HAP-1 (cell line): ENCODE measurements at places on chromosomes 12 and 14.

DNA sequence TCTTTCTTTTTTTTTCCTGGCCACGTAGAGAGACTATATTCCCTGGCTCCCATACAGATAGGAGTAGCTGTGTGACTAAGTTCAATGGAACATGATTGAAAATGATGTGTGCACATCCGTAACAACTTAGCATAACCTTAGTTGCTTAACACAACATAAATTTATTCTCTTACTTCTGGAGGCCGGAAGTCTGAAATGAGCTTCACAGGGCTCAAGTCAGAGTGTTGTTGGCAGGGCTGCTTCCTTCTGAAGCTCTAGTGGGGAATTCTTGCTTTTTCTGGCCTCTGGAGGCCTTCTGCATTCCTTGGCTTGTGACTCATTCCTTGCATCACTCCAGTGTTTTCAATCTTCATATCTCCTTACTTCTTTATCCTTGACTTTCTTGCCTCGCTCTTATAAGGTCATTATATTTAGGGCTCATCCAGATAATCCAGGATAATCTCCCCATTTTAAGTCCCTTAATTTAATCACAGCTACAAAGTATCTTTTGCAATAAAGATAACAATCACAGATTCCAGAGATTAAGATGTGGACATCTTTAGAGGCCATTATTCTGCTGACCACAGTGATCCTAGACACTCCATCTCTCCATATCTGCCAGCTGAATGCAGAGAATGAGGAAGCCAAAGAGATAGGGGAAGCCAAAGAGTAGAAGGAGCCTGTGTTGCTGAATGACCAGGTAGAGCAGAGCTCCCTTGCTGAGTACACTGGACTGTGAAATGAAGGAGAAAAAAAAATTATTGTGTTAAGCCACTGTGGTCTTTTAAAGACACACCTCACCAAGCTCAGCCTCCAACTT is 21.0 kb upstream of the SNX6 start:
- DNase-seq: no peak

- DNase-seq: peak; percentile 36
These were observed 282.1 kb downstream of the RPS29 start for GRCh38 chr14:49303946-49304516.

DNA sequence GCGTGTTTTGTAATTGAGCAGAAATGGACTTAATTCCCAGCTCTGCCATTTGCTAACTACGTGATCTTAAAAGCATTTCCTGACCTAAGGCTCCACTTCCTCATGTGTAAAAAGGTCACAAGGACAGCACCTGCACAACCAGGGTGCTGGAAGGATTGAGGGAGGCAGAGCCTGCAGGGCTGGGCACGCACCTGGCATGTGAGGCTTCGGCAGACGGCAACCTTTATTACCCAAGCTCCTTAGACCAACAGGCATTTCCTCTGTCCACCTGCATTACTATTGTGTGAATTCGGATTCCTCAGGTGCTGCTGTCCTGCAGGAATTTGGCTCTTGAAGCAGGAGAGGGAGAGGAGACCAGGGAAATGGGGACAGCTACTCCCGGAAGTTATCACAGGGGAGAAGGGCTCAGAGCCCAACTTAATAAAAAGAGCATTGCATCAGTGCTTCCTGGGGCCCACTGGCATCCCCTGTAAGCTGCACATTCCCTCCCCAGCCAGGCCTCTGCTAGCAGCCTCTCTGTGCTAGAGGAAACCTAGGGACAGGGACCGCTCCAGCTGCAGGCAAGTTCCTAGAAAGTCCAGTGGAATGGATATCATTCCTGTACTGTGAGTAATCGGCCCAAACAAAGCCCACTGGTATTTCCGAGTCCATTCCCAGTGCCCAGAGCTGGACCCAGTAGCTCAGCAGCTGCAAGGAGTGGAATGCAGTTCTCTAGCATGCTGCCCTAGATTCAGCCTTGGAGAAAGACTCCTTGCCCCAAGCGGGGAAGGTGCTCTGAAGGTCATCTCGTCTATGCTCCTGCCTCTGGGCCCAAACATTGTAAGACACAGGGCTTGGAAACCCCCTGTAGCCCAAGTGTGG is 157.1 kb upstream of the CCND2 start:
- DNase-seq: no peak

- DNase-seq: no peak
These were observed 16.3 kb downstream of the GLTP start for GRCh38 chr12:109863847-109864712.

GRCh38 chr14:38791862-38792261 is 311.2 kb downstream of the SEC23A start:
- peak; percentile 22 for DNase-seq

DNA sequence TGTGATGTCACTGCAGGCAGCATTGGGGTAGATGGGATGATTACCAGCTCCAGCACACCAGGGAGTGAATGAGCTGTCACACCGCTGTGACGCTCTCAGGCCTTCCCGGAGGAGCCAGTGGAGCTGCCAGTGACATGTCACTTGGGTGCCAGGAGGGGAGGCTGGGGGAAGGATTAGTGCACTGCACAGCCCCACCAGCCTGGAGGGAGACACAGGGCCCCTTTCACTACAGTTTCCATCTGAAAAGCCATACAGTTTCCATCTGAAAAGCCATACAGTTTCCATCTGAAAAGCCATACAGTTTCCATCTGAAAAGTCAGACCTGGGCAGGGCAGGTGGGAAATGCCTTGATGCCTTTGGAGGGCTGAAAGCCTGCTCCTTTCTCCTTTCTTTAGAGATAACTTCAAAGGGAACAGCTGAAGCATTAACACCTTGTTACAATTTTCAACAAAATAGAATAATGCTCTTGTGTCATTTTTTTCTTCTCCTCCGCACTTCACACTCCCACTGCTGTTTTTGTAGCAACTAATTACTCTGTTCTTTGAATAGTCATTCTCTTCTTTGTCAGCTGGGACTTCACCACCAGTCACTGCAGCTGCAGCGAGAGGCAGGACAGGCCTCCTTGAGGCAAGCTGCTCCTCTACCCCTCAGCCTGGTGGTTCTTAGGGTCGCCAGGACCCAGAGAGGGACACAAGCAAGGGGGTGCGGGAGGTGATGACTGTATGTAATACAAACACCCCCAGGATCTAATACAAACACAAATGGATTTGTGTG is 256.9 kb upstream of the RGS6 start:
- peak; percentile 75 for DNase-seq

DNA sequence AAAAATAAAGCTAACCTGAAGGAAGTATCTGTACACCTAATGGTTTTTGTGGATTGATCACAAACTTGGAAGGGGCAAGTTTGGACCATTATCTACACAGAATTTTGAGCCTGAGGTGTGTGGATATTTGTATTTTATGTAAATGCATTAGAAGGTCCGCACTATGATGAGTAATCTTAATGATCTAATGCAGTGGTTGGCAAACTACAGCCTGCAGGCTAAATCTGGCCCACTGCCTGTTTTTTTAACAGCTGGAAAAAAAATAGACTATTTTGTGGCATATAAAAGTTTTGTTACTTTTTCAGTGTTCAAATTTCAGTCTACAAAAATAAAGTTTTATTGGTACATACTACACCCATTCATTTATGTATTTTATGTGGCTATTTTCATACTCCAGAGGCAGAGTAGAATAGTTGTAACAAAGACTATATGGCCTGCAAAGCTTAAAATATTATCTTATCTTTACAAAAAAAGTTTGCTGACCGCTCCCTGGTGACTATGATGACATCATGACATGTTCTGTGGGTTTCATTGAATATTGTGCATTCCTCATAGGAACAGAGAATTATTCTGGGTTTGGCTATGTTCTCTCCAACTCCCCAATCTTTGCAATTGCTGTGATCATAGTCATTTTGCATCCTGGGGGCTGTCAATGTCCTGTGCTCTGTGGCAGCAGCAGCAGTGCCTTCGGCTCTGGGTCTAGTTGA is 962.6 kb upstream of the FBXO33 start:
- no peak for DNase-seq

GRCh38 chr14:31124197-31124596 is 83.4 kb downstream of the HECTD1 start:
- DNase-seq: no peak

- no peak for DNase-seq
These were observed 133.1 kb downstream of the TMEM30B start for GRCh38 chr14:61147831-61148549.

DNA sequence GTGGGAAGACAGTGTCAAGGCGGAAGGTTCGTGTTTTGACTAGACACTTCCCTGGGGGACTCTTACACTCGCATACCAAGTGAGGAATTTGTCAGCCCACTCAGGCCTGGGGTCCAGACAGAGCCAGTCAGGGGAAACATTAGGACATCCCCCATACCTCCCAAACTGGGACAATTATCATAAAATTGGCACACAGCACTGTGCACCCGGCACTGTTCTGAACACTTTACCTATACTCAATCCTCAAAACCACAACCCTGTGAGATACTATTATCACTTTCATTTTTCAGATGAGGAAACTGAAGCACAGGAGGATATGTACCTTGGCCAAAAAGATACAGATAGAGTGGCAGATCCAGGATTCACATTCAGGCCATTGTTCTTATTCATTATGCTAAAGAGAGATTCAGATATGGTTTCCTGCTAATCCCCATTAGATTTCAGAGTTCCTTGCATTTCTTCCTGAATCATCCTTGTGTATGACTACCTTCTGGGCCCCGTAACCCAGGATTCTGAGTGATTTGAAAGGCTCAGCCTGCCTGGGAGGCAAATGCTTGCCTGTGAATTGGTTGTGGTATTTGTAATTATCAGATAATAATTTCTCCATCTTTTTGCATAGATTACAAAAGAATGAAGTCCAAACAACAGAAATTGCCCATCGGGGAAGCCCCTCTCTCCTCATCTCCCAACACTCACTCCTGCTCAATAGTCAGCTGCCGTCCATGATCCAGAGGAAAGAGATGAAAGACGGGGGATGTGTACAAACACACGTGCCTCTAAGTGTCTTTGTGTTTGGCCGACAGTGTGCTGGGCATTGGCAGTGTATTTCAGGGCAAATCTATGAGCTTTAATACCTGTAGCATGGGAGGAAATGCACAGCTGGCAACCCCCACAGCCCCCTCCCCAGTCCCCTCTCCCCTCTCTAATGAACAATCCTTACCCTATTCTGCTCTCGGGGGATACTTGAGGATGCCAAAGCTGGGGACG is 4.6 kb downstream of the TAC3 start:
- no peak for DNase-seq

DNA sequence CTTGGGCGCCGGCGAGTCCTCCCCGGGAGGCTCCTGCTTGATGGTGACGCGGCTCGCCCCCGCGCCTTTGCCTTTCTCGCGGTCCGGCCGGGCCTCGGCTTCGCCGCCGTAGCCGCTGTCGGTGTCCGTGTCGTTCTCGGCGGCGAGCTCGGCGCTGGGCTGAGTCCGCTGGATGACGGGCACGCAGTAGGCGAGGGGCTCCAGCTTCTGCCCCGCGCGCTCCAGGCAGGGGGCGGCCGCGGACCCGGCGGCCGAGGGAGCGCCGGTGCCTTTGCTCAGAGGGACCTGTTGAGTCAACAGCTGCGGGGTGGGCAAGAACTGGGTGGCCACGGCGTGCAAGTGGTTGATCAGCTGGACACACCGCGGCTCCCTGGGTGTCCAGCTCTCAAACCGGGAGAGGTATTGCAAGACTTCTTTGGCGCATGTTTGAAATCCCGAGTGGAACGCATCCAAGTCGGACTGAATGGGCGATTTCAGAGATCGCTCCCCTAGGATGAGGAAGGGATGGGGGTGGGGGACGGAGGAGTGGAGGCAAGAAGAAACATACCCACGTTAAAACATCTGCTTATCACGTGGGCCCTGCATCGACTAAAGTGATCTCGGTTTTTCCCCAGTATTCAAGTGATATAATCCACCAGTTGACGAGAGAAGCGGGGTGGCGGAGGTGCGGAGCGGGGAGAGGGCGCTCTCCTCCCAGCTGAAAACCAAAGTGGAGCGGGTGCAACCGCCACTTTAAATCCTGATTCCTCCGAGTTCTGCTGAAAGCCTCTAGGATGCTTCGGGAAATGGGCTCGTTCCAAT is 2.0 kb downstream of the BHLHE41 start:
- DNase-seq: peak; percentile 52

DNA sequence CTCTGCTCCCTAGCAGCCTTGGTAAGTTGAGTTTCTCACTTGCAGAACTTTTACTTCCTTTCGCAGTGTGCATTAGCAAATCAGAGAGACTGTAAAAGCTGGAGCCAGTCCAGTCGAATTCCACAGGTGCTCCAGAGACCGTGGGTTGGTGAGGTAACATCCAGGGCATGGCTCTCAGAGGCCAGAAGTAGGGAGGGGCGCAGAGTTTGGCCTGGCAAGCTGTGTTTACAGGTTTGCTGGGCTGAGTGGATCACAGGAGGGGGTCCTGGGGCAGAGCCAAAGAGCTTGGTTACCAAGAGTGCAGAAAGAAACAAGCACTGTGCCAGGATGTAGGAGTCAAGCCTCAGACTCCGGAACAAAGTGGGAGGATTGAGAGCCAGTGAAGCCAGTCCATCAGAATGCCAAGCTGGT is 10.2 kb upstream of the BHLHE41 start:
- DNase-seq: no peak

- DNase-seq: no peak
These were observed 553.0 kb downstream of the SLC16A7 start for GRCh38 chr12:60148831-60149230.

- peak; percentile 28 for DNase-seq
These were observed 8.5 kb upstream of the ASCL1 start for GRCh38 chr12:102948941-102949352.

DNA sequence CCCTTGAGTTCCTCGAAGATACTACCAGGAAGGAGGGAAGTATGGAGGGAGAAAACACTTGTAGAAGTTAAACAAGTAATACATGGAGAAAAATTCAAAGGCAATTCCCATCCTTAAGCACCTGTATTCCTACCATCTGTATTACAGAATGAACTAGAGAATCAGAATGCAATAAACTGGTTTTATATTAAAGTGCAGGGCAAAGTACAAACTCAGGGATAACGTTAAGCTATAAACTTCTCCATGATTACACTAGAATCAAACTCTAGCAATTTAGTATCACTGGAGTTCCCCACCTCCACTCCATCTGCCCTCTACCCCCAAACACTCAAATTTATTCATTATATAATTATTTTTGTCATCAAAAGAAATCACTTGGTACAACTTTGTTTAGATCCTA is 13.1 kb downstream of the PAWR start:
- DNase-seq: no peak

DNA sequence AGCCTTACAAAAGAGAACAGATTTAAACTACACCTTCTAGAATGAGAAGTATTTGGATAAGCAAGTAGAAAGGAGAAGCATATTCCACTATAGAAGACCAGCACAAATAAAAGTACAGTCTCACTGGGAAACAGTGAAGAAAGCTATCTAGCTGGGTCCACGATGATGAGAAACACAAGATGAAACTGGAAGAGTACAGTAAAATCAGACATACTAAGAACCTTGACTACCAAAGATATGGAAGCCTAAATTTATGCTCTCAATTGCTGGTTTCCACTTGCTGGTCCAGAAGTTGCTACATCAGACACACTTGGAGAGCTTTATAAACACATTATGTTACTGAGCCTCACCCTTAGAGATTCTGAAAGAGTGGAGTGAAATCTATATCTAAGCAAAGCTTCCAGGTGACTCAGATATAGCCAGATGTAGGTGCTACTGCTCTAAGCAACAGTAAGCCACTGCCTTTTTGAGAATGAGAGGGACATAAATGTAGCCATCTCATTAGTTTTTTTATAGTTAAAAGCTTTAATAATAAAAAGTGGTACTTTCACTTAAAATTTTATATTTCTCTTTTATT is 96.3 kb upstream of the BBS10 start:
- no peak for DNase-seq
